RWPE1 (cell line): ENCODE measurements at places on chromosomes 7 and 10.

- DNase-seq = no peak
Observed at GRCh38 chr7:80720146-80720545, 81.7 kb downstream of the CD36 start.

DNA sequence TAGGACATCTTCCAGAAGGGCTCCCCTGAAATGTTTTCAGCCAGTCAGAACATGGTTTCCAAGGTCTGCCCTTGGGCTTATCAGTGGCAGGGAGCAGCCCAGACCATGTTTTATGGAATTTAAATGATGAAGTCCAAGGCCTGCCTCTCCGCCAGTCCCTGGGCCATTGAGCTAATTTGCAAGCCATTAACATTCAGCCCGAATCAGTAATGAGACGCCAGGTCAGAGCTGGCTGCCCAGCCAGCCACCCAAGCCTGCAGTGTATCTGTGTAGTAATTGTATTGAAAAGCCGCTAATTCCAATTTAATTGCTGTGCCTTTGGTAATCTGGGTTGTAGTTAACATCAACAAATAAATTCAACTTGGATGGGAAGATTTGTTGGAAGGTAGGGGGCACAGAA is 131.4 kb downstream of the PAXIP1 start:
- DNase-seq = no peak

- DNase-seq = no peak
Observed at GRCh38 chr7:88922944-88923343, 127.4 kb upstream of the TEX47 start.

GRCh38 chr7:36261019-36261754 is 108.1 kb downstream of the EEPD1 start:
- DNase-seq = no peak

DNA sequence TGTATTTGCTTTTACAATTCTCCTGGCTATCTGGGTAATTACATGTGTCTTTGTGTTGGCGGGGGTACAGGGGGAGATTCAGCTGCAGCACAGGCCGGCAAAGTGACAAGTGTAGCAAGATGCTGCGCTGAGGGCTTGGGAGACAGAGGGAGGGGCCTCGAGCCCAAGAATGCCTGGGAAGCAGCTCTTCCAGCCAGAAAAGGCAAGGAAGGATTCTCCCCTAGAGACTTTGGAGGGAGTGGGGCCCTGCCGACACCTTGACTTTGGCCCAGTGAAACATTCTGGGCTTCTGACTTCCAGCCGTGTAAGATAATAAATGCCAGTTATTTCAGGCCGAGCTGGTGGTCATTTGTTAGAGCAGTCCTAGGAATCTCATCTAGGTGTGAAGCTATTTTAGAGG is 7.2 kb upstream of the REPIN1 start:
- no peak for DNase-seq

GRCh38 chr7:112121318-112121717 is 84.9 kb downstream of the DOCK4 start:
- DNase-seq = no peak

GRCh38 chr7:38411404-38411803 is 138.0 kb upstream of the TARP start:
- DNase-seq = no peak

DNA sequence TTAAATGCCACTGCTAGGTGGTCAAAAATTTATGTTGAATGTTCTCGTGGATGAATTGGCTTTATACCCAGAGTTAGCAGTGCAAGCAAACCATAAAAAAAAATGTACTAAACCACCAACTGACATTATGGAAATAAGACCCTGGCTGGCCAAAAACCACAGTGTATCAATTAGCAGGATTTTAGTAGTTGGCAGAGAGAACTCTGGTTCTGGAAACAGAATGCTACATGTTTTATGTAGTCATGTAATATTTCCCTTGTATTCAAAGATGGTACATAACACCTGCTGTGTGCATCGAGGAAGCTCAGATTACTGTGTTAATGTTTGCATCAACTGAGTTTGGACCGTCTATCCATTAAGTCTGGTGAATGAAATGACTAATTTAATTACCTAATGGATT is 618.5 kb downstream of the CCSER2 start:
- DNase-seq = no peak
